Activated CD4-positive, alpha-beta T cell treated with anti-CD3 and anti-CD28 coated beads, Interleukin-2, amount 50 U/mL, for 48 hours (primary cell): ENCODE measurements at places on chromosomes 6 and 20.

- DNase-seq = peak; percentile 82
These were observed 25.4 kb downstream of the SLC17A9 start for GRCh38 chr20:62977613-62978560.

- peak; percentile 72 for DNase-seq
These were observed 7.6 kb downstream of the TREM1 start for GRCh38 chr6:41278699-41279405.

- DNase-seq = no peak
These were observed 291.0 kb downstream of the ZFAND3 start for GRCh38 chr6:38110481-38110971.

DNA sequence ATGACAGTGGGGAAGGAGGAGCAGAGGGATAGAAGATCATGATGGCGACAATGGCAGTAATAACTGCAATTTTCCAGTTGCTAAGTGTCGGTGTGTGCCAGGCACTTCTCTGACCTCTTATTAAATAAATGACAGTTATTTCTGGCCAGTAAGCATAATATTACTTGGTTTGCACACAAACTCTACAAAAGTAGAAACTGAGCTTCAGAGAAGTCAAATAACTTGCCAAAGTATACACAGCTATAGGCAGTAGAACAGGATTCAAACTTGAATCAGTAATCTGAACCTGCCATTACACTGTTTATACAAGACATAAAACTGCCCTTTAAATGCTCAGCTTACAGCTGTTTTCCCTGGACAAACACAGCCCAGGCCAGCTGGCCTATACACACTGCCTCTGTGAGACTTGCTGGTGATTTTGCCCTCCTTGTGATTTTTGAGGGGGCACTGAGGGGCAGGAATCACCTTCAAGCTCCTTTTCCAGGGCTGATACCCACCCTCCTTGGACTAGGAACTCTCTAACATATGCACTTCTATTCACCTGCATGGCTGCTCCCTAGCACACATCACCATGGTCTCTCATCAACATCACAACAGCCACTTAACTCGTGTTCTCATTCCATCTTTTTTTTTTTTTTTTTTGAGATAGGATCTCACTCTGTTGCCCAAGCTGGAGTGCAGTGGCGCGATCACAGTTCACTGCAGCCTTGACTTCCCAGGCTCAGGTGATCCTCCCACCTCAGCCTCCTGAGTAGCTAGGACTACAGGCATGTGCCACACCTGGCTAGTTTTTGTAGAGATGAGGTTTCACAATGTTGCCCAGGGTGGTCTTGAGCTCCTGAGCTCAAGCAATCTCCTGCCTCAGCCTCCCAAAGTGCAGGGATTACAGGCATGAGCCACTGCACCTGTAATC, 63.6 kb downstream of the SLC23A2 start:
- no peak for DNase-seq

- no peak for DNase-seq
These were observed 232.8 kb downstream of the GRIK2 start for GRCh38 chr6:101626269-101626668.

- no peak for DNase-seq
These were observed 56.8 kb downstream of the NCR2 start for GRCh38 chr6:41392246-41392645.

DNA sequence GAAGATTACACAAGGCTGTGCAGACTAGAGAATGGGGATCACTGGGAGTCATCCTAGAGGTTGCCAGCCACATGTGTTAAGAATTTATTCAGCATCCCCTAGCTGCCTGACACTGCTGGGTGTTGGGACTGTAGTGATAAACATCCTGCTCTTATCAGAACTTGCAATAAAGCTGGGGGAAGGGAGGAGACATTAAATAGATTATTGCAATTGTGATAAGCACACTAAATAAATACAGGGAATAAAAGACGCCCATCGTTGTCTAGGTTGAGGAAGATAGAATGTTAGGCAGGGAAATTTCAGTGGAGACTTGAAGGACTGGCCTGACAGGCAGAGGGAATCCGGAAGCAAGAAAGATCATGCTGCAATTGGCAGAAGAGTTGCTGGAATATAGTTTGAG, 33.2 kb upstream of the TRAM2 start:
- no peak for DNase-seq

DNA sequence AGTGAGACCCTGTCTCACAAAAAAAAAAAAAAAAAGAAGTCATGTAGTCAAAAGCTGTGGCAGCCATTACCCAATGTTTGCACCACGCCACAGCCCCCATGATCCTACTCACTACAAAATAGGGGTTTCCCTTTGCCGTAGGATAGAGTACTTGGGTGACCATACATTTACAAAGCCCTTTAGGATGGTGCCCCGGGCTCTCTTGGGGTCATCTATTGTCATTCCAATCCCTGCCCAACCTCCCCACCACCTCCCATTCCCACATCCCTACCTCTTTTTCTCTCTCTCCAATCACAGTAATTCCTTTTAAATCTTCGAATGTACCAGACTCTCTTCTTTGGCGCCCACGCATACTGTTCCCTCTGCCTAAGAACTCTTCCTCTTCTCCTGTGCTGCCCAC, 74.6 kb downstream of the KIAA0319 start:
- no peak for DNase-seq

GRCh38 chr6:161353208-161353613, 79.3 kb upstream of the AGPAT4 start:
- no peak for DNase-seq

GRCh38 chr20:48738399-48739304, 89.1 kb downstream of the PREX1 start:
- peak; percentile 78 for DNase-seq

DNA sequence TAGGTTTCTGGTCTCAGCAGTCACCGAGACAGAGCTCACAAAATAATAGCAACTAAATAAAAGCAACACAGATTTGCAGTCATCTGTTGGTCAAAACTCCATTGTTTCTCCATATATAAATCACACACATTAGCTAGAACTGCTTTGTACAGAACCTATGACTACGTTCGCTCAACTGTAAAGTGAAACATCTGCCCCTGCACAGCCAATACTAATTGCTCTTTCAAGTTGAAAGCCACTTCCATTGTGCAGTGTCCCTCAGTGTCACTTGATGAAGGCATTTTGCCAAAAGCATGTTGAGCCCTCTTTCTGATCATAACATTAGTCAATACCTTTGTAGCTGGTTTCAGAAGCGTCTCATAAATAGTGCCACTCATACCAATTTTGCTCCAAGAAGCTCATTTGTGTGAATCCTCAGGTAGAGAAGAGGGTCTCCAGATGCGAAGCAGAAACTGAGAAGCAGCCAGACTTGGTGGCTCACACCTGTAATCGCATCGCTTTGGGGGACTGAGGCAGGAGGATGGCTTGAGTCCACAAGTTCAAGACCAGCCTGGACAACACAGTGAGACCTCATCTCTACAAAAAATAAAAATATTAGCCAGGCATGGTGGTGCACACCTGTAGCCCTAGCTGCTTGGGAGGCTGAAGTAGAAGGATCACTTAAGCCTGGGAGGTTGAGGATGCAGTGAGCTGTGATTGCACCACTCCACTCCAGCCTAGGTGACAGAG, 68.9 kb downstream of the PERP start:
- no peak for DNase-seq

- DNase-seq = no peak
These were observed 4.1 kb upstream of the ENPP5 start for GRCh38 chr6:46174904-46175303.

DNA sequence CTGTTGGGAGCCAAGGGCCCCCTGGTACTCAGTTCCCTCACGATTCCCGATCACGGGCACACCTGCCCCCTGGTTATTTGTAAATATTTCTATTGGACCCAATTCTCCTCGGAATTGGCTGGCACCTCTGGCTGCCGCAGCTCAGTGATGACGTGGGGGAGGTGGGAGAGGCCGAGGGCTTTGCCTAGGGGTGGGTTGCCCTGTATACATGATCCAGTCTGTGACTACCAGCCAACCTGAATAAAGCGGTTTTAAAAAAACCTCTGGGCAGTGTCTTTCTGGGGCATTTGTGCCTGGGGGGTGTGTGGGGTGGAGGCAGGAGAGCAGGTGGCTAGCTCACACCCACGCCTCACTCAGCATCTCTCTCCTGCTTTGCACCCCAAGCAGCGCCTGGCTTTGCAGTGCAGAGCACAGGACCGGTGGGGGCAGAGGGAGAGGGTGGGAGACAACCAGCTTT, 42.2 kb downstream of the VSTM2L start:
- DNase-seq = no peak

DNA sequence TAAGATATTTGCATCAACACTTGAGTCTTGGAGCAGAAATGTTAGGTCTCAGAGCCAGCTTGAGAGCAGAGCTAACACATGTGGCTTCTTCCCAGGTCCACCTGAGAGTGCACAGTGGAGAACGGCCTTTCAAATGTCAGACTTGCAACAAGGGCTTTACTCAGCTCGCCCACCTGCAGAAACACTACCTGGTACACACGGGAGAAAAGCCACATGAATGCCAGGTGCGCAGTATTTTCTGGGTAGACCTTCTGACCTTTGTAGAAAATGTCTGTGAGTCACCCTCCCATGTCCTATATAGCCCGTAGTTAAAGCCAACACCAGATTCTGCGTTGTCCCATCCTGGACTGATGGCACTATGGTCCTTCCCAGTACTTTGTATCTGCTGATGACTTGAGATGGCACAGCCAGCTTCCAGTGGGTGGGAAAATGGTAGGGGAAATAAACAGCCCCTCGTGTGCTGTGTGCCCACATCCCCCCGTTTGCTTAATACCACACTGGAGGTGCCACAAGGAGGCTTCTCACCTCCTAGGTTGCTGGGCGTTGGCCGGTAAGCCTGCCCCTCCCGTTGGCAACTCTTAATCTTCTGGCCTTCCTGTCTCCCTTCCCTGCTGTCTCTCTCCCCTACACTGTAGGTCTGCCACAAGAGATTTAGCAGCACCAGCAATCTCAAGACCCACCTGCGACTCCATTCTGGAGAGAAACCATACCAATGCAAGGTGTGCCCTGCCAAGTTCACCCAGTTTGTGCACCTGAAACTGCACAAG, 20.3 kb downstream of the PRDM1 start:
- no peak for DNase-seq

GRCh38 chr20:7113577-7114466, 346.3 kb downstream of the BMP2 start:
- DNase-seq = no peak

- no peak for DNase-seq
These were observed 52.6 kb upstream of the PTPRK start for GRCh38 chr6:128573036-128573435.

DNA sequence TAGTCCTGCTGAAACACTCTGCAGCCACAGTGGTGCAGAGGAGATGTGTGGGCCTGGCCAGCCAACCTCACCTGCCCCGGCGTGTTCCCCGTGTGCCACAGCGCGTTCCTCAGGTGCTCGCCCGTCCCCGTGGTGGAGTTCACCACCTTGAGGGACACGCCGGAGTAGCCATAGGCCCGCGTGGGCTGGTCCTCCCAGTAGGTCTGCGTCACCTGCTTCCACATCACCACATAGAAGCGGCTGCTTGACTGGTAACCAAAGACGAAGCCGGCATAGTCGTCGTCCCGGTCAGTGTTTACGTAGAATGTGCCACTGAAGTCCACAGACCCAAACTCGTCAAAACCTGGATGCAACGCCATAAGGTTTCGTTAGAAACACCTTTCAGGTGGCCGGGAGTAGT, 31.5 kb downstream of the THBS2 start:
- DNase-seq = no peak

DNA sequence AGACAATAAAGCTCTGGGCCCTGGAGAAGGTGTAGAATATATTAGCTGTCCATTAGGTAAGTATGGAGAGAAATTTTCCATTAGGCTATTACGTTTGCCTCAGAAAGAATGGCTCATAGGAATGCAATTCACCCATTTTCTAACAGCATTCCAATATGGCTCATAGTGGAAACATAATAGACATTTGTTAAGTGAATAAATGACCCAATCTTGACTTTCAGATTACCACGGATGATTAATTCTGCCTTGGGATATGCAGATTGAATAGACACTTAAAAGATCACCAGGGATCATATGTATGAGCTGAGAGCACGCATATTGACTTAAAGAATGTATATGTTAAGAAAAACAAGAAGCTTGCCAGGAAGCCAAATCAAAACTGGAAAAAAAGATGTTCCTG, 209.1 kb upstream of the CDYL start:
- no peak for DNase-seq

DNA sequence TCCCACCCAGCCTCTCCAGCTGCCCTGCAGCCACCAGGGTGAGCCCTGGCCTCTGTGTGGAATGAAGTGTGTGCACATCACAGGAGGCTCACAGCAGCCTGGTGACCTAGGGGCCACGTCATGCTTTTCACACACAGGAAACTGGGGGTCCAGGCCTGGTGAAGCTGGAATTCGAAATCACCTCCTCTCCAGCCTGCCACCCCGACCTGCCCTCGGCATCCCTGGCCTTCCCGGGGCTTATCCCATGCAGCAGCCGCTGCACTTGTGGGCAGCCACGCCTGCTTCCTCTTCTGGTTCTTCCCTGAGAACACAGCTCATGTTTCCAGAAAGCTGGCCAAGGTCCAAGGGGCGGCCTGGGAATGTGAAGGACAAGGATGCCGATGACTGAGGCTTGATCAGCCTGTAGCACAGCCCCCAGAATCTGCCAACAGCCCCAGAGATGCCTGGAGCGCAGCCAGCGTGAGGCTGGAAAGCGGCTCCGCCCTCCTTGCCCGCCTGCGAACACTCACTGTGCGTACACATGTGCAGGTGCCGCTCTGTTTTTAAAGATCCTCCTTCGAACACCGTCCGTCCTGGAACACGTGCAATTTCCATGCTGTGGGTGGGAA, 4.2 kb upstream of the NTSR1 start:
- no peak for DNase-seq

DNA sequence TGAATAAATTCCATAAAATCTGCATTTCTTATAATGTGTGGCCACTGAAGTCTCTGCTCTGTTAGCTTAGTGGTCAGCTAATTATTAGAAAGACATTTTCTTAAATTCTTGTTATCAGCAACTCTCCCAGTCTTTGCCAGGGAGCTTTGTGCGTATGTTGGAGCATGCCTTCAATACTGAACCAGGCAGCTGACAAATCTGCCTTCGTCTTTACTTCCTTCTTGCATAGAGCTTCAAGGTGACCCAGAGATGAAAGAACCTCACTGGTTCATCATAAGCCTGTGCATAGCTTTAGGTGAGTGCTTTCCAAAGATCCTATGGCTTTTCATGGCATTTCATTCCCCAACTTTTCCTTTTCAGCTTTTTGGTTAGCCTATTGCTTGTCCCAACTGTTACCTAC, 43.0 kb upstream of the NELFCD start:
- no peak for DNase-seq

- DNase-seq = no peak
These were observed 287.1 kb downstream of the GMDS start for GRCh38 chr6:1958257-1958656.

DNA sequence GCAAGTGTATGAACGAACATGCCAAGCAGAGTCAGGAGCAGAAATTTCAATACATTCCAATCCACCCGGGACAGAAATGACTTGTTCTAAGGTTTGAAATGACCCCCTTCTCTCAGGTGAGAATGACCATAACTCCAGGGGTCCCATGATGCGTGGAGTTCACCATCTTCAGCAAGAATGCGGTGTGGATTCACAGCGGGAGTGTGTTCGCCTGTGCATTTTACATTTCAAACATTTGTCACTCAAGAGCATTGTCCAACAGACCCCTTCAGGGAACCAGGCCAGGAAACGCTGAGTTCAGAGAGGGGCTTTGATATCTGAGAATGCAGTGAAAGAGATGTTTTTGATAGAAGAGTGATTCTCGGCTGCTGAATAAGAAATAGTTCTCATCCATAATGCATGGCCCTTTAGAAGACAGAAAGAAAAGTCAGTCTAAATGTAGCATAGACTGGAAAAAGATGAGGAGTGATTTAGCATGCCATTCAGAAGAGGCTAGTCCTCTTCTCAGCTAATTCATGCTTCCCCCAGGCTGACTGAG, 200.3 kb upstream of the KCNG1 start:
- no peak for DNase-seq
